Stimulated activated CD8-positive, alpha-beta memory T cell treated with anti-CD3 and anti-CD28 coated beads, Interleukin-15, amount 100 ng/mL, for 4 hours (primary cell): ENCODE measurements at places on chromosomes 13 and 19.
A peak's percentile ranks its signal among the peaks of the same experiment; 100 is the strongest.

DNA sequence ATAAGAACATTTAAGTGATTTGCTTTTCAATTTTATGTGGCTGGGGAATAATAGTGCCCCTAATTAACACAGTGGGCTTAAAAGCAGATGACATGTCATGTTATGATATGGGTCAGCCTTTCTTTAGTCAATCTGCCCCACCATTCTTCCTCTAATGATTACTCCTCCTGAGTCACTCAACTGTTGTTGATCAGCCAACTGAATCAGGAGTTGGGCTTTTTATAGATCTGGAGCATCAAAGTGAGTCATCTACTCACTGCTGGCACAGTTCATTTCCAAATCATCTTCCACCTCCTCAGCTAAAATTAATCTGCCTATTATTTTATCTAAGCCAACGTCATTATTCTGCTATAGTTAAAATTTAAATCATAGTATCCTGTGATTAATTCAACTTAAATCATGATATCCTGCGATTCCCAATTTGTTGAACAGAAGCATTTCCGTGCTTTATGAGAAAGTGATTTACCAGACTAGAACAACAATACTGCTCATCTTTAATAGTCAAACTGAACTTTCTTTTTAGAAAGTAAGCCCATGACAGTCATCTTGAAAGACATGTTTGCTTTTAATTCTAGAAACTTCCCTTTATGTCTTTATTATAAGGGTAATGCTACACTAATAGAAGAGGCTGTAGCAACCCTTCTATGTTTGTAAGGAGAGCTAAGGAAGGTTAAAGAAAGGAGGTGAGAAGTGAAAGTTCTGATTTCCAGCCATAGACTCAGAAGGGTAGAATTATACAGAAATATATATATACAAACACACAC lies 551.4 kb downstream of the TBC1D4 start:
- DNase-seq: no peak

DNA sequence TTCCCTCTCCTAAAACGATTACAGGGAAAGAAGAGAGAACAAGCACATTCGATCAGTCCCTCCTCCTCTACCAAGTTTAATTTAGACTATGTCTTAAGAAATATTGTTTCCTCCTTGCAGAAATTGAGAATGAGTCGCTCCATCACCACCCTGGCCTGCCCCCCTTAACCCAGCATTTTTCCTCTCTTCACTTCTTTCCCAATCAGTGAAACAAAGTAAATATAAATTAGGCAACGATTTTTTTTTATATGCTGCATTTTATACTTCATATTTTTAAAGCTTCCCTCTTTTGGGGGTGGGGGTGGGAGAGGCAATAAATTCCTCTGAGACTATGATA lies 300.0 kb downstream of the SPRY2 start:
- no peak for DNase-seq

GRCh38 chr19:30830875-30831274 lies 458.7 kb downstream of the ZNF536 start:
- no peak for DNase-seq

GRCh38 chr19:47241919-47242577 lies 11.0 kb upstream of the BBC3 start:
- DNase-seq: no peak

DNA sequence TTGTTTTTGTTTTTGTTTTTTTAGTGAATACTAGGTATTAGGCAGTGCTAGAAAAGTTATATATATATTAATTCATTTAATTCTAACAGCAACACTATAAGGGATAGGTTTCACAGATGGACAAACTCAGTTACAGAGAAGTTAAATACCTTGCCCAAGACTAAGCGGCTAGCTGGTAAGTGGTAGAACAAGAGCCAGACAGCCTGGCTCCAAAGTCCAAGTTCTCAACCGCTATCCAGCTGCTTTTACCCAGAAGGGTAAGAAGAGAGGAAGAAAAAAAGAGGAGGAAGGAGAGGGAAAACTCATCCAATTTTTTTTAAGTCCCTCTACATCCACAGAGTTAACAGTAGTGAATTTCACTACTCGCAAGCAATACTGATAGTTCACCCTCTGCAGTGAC lies 217.0 kb downstream of the SPRY2 start:
- DNase-seq: no peak

- DNase-seq: no peak
These were observed 22.1 kb downstream of the RAP2A start for GRCh38 chr13:97456047-97456446.

DNA sequence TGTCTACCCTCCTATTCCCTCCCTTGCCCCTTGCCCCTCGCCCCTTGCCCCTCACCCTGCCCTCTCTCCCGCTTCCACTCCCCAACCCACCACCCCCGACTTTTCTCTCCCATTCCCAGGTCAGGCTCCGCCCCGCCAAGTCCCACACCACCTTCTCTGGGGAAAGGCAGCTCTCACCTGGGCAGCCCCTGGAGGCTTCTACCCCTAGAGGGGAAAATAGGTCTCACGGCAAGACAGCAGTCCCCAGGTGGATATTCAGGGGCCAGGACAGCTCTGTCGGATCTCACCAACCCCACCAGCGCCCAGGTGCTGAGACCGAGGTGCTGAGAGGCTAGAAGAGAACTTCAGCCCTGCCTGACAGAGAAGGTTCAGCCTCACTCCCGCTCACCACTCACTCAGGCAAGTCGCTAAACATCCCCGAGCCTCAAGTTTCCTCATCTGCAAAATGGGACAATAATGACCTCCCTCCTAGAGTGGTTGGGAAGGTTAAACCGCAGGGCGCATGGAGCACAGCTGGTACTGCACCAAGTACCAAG lies 1.4 kb upstream of the ERFL start:
- DNase-seq: no peak

- DNase-seq: no peak
These were observed 338 bp downstream of the SLC35E1 start for GRCh38 chr19:16571822-16572331.

- DNase-seq: no peak
These were observed 14.0 kb downstream of the B3GLCT start for GRCh38 chr13:31213651-31214289.

- DNase-seq: no peak
These were observed 1342.6 kb upstream of the SPRY2 start for GRCh38 chr13:81683521-81683920.

- DNase-seq: peak; percentile 78
These were observed at the start of gene PPP5C for GRCh38 chr19:46346821-46347571. Gene PPP5C, plus strand, starts transcription at chr19:46347087. Its CDS starts 10 bp downstream, at chr19:46347097.

DNA sequence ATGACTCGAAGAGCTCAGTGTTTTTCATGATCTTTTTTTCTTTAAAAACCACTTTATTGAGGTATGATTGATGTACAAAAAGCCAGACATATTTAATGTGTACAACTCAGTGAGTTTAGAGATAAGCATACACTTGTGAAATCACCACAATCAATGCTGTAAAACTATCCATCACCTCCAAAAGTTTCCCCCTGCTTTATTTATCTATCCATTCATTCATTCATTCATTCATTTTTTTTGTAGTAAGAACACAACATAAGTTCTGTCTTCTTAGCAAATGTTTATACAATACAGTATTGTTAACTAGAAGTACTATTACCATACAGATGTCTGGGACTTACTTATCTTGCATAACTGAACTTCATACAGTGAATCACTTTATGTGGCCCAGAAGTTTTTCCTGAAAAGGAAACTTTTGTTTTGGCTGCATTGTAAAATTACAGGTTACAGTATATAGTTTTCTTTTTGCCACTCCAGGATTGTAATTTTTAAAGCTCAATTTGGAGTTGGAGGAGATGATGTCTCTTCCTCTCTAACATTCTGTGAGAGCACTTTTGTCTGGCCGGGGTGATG lies 6.7 kb downstream of the RAP2A start:
- no peak for DNase-seq

DNA sequence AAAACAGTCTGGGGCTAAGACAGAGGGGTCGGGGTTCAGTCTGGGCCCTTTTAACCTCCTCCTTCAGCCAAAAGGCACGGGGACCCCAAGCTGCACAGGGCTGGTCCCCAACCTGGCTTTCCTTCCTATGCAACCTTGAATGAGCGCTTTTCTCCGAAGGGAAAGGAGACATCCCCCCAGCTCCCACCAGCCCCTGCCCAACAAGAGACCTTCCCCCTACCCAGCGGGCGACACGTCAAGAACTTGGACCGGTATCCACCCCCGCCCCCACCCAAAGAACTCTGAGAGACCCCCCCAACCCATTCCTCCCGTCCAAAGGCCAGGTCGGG lies 35.0 kb upstream of the NANOS3 start:
- DNase-seq: no peak

DNA sequence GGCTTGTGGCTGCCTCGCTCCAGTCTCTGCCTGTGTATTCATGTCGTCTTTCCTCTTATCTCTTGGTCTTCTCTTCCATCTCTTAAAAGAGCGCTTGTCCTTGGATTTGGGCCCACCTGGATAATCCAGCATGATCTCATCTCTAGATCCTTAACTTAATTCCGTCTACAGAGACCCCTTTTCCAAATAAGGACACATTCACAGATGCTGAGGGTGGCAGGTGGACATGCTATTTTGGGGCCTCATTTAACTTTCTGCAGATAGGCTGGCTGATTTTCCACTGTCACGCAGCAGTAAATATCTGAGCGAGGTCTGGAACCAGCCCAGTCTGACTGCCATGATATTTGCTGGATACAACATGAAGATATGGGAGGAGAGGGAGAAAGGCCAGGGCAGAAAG lies 41.5 kb upstream of the TSHZ3 start:
- DNase-seq: no peak
